Activated B cell treated with CpG ODN at 0.5 μM for 24 hours (primary cell): ENCODE measurements at places on chromosomes 11 and 22.
A peak's percentile ranks its signal among the peaks of the same experiment; 100 is the strongest.

GRCh38 chr22:29126670-29127395 is 54.0 kb downstream of the KREMEN1 start:
- DNase-seq, result no peak

DNA sequence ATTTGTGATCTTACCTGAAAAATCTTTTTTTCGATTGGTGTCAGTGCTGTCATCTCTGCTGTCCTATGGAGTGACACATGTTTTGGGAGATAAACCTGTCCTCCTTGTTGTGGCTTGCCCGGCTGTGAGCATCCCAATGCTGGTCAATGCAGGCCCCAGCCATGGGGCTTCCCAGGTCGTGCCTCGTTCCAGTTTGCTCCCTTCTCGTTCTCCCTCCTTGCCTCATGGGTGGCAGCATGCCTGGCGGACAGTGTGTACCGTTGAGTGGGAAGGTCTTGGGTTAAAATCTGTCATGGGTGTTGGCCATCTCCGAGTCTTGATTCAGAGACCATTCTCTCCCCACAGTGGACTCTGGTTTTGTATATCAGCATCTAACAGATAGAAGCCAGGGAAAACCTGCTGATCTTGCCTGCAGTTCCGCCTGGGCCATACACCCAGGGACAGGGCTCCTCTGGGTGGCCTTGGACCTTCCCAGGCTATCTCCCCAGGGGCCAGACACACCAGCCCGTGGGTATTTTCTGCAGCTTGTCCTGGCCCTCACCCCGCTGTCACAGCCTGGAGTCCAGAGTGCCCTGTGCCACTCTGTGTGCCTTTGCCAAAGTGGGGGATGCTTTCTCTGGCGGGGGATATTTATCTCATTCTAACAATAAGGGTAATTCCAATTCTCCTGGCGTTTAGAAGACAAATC is 208.1 kb downstream of the TBC1D22A start:
- no peak for DNase-seq

DNA sequence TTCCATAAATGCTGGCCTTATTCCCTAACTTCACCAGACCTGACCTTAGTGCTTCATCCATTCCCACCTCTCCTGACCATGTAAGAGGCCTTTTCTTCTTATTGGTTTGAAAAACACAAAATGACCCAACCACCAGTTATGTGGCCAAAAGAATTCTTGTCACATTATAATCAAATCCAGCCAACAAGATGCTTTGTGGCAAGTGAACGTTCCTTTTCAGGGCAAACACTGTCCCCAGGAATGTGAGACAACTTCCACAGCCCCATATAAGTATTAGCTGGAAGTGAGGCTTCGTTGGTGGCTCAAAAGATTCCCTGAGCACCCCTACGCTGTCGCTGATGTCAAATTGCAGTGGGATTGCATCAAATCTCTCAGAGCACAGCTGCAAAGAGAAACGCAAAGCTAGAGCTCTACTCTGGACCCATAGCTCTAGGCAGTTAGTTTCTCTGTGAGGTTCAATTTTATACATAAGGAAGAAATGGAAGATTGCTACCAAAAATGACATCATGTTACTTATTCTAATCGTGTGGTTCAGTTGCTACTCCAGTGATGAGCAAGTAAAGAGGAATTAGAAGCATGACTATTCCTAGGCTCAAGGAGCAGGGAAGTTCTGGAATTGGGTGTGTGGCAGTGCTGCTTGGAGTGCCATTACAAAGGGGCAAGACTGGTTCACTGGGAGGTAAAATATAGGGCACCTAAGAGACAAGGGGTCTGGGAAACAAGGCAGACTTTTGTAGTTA is 26.1 kb downstream of the GLYATL1 start:
- no peak for DNase-seq

GRCh38 chr22:48665311-48665995 is 1162.2 kb downstream of the BRD1 start:
- no peak for DNase-seq

- DNase-seq, result no peak
These were observed 21.1 kb upstream of the FAR1 start for GRCh38 chr11:13647391-13647790.

DNA sequence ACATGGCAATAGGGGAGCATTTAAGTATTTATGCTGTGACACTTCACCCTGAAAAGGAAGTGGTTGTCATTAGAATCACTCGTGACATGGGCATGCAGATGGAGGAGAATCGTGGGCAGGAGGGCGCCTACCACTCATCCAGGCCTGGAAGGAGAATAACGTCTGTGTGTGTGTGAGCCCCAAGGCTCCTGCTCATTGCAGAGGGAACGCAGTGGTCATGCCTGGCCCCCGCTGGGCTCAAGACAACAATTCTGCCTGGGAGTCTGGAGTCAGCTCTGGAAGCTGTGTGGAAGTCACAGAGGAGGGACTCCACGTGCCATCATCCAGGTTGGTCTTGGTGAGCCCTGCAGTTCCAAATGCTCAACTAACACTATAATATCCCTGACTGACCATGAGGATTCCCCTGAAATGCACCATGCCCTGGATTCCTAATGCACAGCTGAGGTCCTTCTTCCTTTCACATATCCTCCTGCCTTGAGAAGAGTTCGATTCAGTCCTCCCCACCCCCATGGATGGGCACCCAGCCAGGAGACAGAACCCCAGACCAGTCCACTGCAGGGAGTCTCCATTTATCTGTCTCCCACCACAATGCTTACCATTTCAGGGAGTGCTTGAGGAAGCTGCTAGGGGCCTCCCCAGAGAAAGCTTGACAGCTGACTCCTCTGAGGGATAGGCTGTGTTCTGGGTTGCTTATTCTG is 446.9 kb upstream of the B3GAT1 start:
- no peak for DNase-seq

DNA sequence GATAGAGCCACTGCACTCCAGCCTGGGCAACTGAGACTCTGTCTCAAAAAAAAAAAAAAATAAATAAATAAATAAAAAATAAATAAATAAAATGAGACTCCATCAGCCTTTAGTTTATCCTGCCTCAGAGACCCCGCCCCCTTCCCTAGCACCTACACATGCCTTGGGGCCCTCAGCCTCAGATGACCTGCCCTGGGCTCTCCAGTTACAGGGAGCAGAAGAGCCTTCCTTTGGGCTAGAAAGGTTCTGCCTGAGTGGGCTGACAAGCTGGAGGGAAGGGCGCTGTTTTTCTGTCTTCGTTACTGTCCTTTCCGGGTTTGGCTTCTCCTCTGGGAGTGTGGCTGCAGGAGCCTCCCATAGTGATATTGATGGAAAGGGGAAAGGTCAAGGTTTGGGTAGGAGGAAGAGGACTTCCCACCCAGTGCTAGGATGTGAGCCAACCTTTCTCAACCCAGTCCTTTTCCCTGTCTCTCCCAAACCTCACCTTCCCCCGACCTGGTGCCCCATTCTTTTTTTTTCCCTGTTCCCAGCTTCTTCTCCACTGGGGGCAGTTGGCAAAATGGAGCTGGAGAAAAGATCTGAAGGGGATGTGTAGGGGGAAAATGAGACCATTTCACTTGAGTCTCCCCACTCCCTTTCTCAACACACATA is 1.5 kb upstream of the SF3B2 start:
- DNase-seq, result no peak

- DNase-seq, result no peak
These were observed 168.2 kb upstream of the CADM1 start for GRCh38 chr11:115672412-115672811.

- DNase-seq, result peak; percentile 78
These were observed at the start of gene PGGHG for GRCh38 chr11:288478-289397. TSS of gene PGGHG (plus strand) at chr11:289126. CDS start at chr11:289817, 691 bp downstream.

DNA sequence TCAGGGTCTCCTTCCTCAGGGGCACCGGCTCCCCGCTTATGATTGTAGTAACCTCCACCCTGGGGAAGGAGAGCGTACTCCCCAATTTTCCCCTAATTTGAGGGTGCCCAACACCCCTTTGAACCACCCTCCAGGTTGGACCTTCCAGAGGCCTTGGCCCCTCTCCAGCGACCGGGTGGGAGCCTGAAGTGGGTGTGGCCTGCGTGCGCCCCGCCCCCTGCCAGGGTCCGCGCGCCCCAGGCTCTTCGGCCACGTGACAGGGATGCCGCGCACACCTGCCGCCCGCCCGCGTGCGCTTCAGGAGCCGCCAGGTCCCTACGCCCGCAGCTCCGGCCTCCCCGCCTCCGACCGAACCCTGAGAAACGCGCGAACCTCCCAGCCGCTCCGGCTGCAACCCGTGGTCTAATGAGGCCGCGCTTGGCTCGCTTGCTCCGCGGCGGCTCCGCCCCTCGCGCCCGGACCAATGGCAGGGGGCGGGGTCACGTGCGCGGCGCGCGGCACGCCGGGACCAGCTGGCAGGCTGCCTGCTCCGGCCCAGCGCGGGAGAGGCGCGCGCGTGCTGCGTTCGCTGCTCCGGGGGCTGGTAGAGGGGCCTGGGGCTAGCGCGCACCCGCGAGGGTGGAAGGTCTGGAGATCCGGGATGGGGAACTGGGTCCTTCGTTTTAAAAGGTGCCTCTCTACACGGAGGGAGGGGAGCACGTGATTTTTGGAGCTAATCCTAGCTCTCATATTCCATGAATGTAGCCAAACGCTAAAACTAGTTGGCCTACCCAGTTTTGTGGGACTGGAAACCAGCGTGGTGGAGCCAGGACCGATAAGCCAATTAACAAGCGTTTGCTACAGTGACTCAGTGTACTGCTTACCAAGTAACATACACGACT is at the start of gene FOXRED2:
Gene FOXRED2 (minus strand): TSS at position 404 of the 881 bp plus-strand sequence. CDS start 618 bp downstream, outside the sequence.
- DNase-seq, result peak; percentile 91

DNA sequence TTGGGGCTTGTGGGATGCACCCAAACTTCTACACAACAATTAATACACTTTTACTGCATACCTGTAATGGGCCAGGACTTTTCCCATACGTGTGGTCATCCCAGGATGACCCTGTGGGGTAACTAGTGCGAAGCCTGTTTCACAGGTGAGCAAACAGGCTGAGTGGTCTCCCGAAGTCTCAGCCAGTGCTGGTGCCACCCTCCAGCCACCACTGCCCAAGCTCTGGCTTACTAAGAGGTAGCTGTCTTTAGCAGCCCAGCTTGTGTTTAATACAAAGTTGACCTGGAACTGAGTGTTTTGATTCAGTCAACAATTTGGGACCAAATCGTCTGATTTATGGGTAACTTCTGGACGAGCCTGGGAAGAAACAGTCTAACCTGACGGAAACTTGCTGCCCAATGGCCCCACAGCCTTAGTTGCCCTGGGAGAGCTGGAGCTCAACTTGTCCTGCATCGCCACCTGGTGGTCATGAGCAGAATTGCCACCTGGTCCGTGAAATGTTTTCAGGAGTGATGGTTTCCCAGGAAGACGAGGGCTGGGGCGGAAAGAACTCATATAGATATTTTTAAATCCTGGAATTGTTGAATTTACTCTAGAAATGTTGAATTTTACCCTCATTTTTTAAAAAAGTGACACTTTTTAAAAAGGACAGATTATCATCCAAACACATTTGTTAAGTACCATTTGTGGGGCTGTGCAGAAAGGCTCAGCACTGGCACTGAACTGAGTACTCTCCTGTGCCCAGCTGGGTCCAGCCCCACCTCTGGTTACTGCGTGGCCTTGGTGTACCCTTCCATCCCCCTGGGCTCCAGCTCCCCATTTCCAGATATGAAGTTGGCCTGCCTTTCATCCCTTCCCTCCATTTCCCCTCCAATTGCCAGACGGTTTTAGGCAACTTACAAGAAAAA is 95.5 kb upstream of the PARVA start:
- DNase-seq, result peak; percentile 45

DNA sequence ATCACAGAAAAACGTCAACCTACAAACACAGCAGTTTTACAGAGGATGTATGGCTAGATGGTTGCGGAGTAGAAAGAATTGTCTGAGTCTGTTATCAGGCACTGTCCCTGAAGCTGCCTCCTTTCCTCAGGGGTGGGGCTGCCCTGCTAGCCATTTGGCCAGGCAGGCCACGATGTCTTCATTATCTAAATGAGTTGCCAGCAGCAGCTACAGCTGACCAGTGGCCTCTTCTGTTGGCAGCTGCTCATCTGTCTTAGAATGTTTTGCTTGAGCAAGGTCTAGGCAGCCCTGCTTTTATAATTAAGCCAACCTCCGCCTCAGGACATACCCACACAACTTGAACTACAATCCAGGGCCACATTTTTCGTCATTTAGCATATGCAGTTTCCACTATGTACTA is 17.5 kb downstream of the SLC6A5 start:
- DNase-seq, result no peak

DNA sequence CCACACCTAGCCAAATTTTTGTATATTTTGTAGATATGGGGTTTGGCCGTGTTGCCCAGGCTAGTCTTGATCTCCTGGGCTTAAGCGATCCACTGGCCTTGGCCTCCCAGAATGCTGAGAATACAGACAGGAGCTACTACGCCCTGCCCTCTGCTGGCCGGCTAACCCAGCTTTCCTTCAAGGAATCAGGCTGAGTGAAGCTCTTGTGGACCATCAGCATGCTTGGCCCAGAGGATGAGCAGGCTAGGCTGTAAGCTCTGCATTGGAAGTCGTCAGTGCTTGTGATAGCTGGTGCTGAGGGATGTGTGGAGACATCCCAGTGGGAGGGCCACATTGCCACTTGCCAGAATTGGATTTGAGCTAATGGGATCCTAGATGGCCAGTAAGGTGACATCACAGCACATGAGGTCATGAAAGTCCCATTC is 60.6 kb downstream of the MED15 start:
- no peak for DNase-seq

- DNase-seq, result no peak
These were observed 17.5 kb downstream of the CTTN start for GRCh38 chr11:70415642-70416395.

- no peak for DNase-seq
These were observed 286.8 kb downstream of the BLID start for GRCh38 chr11:121829159-121829643.

DNA sequence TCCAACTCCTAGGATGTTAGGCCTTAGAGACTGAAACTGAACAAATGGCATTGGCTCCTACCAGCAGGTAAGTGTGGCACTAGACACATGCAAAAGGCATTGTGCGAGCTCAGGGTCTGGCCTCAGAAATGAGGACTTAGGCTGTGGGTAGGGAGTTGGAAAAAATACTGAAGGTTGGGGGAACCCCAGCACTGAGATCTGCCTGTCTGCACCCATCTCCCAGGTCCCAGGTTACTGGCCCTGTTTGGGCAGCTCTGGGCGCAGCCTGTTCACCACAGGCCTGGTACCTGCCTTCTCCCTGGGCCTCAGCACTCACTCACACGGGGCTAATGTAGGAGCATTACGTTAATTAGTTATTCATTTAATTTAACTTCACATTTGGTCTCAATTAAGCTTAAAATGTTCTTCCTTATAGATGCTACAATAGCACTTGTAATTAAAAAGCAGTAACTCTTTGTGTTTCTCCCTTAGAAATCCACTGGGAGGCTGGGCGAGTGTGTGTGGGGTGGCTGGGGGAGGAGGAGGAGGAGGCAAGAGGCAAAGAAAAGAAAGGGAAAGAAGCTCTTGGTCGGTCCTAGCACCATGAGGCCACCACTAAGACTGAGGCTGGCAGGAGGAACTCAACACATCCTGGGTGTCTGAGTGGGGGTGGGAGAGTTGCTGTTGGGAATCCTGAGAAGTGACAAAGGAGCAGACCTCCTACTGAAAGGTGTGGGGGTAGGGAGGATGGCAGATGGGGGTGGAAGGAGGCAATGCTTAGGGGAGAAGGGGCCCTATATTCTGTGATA is 19.4 kb downstream of the TMEM218 start:
- no peak for DNase-seq

- DNase-seq, result no peak
These were observed 1.5 kb downstream of the APOBEC3H start for GRCh38 chr22:39098576-39098975.

GRCh38 chr11:38751421-38751820 is 2153.4 kb upstream of the RAG2 start:
- no peak for DNase-seq

- DNase-seq, result no peak
These were observed 17.3 kb upstream of the PLET1 start for GRCh38 chr11:112277941-112278340.
